ENCODE measurements at places on chromosomes 1 and 21.
A peak's percentile ranks its signal among the peaks of the same experiment; 100 is the strongest.

- H3K4me1 ChIP-seq, result no peaks in the 10 kb centered on the region
- H3K27ac ChIP-seq, result no peak overlapping the region
- H3K36me3 ChIP-seq, result no peaks in the 10 kb centered on the region
- DNase-seq, result no peak
- H3K4me3 ChIP-seq, result no peak overlapping the region
These were observed 160.9 kb downstream of the GPATCH2 start for GRCh38 chr1:217469983-217470382.

DNA sequence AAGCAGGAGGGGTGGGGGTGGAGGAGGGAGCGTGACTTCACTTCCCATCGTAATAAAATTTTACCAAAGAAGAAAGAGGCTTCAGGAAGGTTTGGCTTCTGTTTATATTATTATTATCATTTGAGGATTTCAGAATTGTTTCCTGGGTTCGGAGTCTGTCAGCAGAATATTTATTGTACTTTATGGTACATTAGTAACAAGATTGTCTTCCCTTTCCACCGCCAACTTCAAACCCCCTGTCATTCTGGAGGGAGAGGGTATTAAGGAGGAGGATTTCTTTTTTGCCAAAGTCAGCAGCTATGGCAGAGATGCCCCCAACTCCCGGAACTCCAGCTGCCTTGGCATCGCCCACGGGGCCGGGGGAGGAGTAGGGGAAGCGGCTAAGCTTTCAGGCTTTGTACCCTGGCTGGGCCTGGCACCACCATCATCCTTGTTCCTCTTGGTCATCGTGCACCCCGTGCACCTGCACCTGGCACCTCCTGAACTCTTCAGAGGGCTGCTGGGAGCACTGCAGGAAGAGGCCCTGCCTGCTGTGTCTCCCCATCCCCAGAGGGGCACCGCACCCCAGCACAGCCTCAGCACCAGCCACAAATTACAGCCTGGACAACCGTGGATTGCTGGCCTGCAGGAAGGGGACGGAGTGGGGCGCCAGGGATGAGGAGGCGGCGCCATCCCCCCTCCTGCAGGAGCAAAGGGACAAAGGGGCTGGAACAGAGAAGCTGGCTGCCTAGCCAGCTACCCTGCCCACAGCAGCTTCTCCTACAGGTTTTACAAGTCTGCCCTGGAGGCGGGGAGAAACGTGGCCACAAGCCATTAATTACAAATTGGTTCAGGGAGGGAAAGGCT, 24.0 kb upstream of the PAX7 start:
- no peaks in the 10 kb centered on the region for H3K36me3 ChIP-seq
- DNase-seq, result no peak
- peaks cover 31% of the 10 kb centered on the region for H3K4me1 ChIP-seq
- peak overlapping the region; percentile 49 for H3K27ac ChIP-seq
- H3K4me3 ChIP-seq, result no peak overlapping the region
- no peaks in the 10 kb centered on the region for H3K27me3 ChIP-seq

GRCh38 chr1:183778568-183779433, 26.1 kb upstream of the RGL1 start:
- H3K27me3 ChIP-seq, result no peaks in the 10 kb centered on the region
- H3K4me3 ChIP-seq, result no peak overlapping the region
- peaks cover 69% of the 10 kb centered on the region for H3K4me1 ChIP-seq

DNA sequence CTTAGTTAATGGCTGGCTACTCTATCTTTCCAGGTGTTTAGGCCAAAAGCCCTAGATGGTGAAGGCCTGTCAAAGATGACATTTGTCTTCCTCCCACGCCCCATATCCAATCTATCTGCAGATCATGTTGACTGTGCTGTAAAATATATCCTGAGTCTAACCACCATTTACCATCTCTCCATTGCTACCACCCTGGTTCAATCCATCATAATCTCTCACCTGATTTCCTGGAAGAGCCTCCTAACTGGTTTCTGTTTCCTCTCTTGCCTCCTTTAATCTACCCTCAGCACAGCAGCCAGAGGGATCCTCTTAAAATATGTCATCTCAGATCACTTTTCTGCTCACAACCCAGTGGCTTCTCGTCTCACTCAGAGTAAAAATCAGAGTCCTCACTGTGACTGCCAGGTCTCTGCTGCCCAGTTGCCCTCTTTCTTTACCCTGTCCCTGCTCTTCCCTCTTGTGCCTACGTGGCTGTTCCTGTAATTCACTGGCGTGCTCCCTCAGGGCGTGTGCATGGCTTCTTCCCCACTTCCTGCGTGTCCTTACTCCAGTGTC, 17.8 kb downstream of the TMEM50A start:
- peaks cover 40% of the 10 kb centered on the region for H3K36me3 ChIP-seq
- no peaks in the 10 kb centered on the region for H3K4me1 ChIP-seq
- no peak overlapping the region for H3K4me3 ChIP-seq
- no peak overlapping the region for H3K27ac ChIP-seq

GRCh38 chr1:19007491-19008441, 51.3 kb upstream of the IFFO2 start:
- no peak for DNase-seq
- no peak overlapping the region for H3K4me3 ChIP-seq
- peaks cover 20% of the 10 kb centered on the region for H3K4me1 ChIP-seq
- no peaks in the 10 kb centered on the region for H3K36me3 ChIP-seq
- H3K27ac ChIP-seq, result no peak overlapping the region

All from A673 (cell line).